ENCODE measurements at places on chromosomes 1 and 21.

- DNase-seq = no peak
Observed at GRCh38 chr1:22711591-22712501, 1.2 kb downstream of the EPHB2 start.

DNA sequence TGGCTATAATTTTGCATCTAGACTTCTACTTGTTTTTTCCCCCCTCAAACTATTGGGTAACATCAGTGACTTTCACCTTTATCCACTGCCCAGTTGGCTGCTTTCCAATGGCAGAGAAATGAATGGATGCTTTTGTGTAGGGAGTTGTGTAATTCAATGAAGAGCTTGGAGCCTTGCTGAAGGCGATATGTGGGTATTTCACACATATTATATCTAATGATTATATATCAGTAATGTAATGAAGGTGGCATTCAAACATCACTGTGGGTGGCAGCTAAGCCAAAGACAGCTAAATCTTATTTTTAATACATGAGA is 81.2 kb downstream of the TGFB2 start:
- no peak for DNase-seq

DNA sequence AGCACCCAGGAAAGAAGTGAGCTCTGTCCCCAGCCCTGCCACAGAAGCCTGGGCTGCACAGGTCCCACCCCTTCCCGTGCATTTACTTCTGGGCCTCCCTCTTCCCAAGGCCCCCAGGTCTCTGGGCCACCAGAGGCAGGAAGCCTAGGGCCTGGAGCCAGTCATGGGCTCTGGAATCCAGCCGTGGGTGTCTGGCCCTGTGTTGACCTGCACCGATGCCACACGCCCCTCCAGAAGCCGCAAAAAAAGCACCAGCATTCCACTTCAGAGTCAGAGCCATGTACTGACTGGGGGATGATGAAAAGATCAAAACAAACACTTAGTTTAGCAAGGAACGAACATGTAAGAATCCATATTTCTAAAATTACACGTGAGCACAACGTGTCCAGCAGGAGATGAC is 141.7 kb downstream of the NPHP4 start:
- DNase-seq = no peak

DNA sequence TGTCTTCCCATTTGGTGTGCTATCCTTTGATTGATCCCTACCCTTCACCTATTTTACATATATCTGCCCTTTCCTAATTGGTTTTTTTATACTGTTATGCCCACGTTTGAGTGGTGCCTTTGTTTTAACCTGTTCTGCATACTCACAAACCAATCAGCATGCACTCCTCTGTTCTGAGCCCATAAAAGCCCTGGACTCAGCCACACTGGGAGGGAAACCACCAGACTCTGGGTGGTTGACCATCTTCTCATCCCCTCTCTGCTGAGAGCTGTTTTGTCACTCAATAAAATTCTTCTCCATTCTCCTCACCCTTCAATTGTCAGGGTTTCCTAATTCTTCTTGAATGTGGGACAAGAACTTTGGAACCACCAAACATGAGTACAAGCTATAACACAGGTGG is 989.8 kb downstream of the ADGRL2 start:
- no peak for DNase-seq

- no peak for DNase-seq
Observed at GRCh38 chr1:17067465-17068240, 13.8 kb upstream of the SDHB start.

DNA sequence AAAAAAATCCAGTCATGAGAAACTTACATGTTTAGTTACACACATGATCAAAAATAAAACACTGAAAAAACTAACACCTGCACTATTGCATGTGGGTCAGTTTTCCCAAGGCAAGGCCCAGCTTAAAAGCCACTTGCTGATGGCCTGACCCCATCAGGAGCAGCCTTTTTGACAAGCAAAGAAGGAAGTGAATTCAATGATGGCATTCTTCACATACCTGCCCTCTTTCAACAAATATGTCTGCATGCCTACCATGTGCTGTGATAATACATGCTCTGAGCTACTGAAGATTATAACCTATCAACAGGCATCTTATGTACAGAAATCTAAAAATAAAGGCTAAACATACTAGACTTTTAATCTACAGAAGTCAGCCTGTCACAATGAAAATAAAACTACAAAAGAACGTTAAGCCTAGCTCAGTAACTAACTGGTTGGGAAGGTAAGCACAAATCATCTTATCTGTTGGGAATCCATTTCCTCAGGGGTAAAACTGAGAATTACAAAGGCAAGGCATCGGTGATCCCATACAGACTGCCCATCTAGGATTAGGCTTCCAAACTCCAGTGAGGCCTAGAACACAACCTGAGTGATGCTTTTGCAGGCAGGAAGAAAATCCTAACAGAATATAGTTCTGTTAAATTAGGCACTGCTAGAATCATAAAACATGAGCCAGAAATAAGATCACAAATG is 14.5 kb downstream of the SORT1 start:
- no peak for DNase-seq

DNA sequence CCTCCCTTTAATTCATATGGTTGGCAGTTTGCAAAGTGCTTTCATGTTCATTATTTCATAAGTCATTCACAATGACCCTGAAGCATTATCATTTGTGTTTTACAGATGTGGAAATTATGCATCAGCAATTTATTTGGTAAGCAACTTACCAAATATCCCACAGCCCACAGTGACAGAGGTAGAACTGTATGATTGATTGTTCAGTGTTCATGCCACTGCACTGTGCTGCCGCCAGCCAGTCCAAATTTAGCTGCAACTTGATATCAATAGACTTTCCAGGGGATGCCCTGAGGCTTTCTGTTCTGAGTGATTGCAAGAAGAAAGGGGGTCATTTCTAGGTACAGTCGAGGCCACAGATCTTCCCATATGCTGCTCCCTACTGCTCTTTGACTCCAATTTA is 380.3 kb downstream of the PLPP3 start:
- no peak for DNase-seq

- DNase-seq = peak; percentile 79
Observed at GRCh38 chr1:27296773-27297291, 25.1 kb upstream of the TMEM222 start.
